Occipital lobe (tissue), 3 donors: ENCODE measurements at places on chromosomes 7 and 10. TPM values are rescaled to one million over a fixed set of nuclear protein-coding genes. Genes with fewer than 3 reads are reported as not detected.

DNA sequence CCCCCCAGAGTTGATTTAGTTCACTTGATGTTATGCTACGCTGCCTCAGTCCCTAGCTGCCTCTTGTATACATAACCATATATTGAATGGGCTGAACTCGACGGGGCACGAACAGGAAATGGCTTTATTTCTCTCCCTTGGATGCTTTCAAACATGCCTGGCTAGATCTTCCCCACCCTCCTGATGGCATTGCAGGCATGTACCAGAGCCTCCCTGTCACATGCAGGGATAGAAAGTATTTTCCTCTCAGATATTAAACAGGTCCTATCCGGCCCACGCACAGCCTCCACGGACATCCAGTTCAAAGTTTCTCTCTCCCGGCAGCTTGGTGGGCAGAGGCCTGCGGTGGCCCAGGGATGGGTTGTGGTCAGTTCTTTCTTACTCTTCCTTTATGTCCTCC, 422.1 kb downstream of the RPS24 start:
- no peak for DNase-seq

GRCh38 chr7:128194533-128195282, 46.4 kb upstream of the LEP start:
- DNase-seq: no peak

DNA sequence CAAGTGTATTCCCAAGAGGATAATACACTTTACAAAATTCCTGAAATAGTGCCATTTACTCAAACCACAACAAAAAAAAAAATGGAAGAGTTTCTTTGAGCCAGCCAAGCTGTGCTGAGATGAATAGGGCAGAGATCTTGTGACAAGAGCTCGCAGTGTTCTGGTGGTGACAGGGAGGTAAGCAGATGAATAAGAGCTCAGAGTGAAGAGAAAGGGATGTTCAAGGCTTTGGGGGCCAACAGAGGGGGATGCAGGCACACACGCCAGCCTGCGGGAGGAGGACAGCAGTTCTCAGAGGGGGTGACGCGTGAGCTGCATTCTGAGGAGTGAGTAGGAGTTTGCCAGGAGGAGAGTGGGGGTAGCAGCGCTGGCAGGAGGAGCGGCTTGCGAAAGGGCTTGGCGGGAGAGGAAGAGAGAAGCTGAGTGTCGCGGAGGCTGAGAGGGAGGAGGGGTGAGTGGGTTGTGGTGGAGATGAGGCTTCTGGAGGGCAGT, 194.4 kb upstream of the IMMP2L start:
- DNase-seq: peak; percentile 89

GRCh38 chr7:127396184-127396583, 3.7 kb upstream of the ZNF800 start:
- DNase-seq: no peak

DNA sequence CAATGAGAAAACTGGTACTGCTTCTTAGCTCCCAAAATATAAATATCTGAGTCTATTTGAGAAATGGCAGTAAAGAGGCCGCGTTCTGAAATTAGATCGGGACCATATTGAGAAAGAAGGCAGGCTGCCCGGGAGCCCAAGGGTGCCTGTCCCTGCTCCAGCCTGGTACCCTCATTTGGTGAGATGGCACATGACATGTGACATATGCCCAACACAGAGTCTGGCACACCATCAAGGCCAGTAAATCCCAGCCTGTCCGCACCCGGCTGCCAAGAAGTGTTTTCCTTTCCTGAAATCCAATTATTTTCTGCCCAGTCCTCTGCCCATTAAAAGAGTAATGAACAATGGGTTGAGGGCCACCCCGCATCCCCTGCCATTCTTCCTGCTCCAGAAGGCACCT, 66.4 kb downstream of the CDH23 start:
- no peak for DNase-seq

GRCh38 chr7:128940494-128941322, 3.0 kb downstream of the IRF5 start:
- DNase-seq: no peak

GRCh38 chr10:20622531-20623211, 274.4 kb downstream of the NEBL start:
- no peak for DNase-seq

DNA sequence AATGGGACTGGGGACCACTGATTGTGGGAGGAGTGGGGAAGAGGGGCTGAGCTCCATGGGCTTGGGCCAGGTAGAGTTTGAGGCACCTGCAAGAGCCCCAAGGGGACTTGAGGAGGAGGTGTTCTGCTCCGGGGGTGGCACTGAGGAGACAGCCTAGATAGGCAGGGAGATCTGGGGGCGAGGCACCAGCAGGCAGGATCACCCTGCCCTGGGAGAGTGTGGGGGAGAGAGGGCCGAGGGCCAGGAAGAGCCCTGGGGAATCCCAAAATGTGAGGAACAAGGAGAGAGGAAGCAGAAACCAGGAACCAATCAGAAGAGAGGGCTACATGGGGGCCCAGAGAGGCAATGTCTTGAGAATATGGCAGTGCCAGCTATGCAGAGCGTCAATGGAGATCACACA, 34.6 kb downstream of the LEP start:
- DNase-seq: no peak

GRCh38 chr7:68107261-68107660, 1110.6 kb downstream of the TYW1 start:
- DNase-seq: no peak

GRCh38 chr10:4456279-4456678, 369.7 kb upstream of the AKR1E2 start:
- no peak for DNase-seq

DNA sequence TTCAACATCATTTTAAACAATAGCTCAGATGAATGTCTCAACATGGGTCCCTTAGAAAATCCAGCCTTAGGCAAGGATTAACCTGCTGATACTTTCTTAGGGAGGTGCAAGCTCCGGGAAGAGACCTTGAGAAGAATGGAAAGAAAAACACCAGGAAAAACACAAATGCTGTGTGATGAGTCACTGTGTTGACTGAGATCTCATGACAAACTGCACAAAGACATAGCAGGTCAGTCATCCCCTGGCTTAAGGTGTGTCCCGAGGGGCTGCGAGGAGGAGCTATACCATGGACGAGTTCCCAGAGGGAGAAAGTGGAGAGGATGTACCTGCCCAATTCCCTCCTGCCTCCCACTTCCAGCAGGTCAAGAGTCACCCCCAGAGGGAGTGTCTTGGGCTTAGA, 98.0 kb downstream of the TEX36 start:
- DNase-seq: no peak

- DNase-seq: no peak
Observed at GRCh38 chr7:99490878-99491277, 9.2 kb downstream of the ZNF394 start.

- DNase-seq: no peak
Observed at GRCh38 chr10:121880895-121881294, 46.9 kb downstream of the ATE1 start.

DNA sequence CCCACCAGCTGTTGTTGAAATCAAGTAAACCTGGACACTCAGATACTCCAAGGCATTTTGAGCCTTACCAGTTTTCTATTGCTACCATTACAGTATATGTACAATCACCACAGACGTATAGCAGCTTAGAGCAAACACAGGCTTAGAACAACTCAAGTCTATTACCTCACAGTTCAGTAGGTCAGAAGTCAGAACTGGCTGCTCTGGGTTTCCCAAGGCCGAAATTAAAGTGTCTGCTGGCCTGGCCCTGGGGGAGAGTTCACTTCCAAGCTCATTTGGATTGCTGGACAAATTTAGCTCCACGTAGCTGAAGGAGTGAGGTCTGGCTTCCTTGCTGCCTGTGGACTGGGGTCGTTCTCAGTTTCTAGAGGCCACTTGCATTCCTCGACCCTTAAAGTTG, 260.1 kb upstream of the LRRN3 start:
- DNase-seq: no peak

- DNase-seq: no peak
Observed at GRCh38 chr10:101007915-101008822, 8.6 kb downstream of the LZTS2 start.

- DNase-seq: no peak
Observed at GRCh38 chr10:34219753-34220548, 595.1 kb downstream of the PARD3 start.

DNA sequence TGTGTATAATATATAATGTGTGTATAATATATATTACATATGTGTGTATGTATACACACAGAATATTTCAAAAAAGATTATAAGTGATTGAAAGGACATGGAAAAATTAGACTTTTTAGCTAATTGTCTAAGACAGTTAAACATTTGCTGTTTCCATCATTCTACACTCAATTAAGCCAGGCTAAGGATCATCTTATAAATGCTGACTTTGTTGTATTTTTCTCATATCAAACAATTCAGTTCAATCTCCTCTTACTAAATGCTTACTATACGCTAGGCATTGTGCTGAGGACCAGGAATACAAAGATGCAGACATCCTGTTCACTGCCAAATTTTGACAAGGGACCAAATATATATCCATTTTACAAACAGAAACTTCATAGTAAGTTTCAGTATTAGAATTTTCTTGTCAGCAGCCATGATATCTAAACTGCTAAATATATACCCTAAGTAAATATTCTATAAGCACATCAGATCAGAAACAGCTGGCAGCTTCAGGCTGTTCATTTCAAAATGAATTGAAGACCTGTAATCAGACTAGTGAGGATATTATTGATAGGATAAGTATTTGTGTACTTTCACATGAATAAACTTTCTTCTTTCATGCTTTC, 10.3 kb upstream of the LRRN3 start:
- no peak for DNase-seq

GRCh38 chr7:13107291-13107690, 419.9 kb downstream of the ARL4A start:
- DNase-seq: no peak

DNA sequence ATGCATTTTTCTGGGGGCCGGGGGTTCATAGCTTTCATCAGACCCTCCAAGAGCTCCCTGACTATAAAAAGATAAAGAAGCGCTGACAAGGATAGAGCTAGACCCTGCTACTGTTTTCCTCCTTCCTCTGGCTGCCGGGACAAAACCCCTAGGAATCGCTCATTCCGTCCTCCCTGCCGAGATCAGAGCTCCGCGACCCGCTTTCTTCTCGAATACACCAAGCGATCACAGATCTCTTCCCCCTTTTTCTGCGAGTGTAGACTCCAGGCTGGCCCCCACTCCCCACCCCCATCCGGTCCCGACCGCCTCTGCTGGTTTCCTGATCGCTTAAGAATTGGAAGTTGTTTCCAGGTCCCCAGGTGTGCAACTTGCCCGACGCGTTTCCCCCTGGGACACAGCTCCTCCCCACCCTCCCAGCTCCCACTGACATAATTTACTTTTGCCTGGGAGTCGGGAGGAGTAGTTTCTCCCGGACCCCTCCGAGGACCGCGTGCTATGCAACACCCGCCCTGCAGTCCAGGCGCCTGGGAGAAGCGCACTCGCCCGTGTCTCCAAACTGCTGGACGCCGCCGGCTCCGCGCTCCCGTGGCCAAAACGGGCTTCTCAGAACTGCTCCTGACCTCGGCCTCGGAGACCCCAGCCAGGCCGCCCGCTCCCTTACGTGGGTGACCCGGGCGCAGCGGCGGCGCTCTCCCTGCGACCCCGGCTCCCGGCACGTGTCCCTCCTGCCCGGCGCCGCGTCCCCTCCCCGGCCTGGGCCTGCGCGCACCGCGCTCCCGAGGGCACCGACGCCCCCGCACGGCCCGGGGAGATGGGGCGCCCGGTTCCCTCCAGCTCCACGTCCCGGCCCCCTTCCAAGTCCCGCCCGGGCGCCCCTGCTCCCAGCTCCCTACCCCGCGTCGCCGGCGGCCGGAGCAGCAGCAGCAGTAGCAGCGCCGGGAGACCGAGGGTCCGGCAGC, 552 bp downstream of the IL15RA start:
- DNase-seq: peak; percentile 42

DNA sequence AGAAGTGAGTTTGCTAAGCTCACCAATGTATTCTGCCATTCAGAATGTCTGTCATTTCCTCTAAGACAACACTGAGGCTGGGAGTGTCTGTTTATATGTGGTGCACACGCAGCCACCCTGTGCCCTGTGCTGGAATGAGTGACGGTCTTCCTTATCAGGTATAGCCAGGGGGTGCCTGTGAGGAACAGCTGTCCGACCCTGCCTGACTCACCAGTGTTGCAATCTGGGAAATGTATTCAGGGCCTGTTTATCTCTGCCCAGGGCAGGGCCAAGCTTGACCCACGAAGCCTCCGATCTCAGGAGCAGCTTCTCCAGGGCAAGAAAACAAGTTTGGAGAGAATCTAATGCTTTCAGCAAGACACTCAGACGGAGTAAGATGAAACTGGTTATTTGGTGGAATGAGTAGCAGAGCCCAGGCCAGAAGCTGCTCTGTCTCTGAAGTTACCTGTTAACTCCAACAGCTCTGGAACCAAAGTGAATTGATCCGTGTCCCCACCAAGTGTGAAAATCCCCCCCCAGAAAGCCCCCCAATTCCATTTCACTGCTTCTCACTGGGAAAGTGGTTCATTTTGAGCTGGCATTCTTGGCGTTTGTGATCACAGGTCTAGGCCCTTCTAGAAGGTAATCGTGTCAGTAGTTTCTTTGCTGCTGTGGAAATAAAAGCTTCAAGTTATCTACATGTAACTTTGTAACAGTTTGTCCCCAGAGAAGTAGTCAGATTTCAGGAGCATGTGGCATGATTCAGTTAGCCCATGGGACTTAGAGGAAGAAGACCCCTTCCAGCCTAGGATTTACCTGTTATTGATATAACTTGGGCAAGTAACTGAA, 6.1 kb upstream of the UBE2H start:
- DNase-seq: no peak

Gene UBE2D4
- total RNA-seq: 11.4 TPM

Gene ABCB4
- 0.47 TPM for total RNA-seq

Gene IKZF1
- total RNA-seq: 2.3 TPM

Gene CALML5
- total RNA-seq: not detected

Gene VAX1
- total RNA-seq: 1.2 TPM

Gene PNLIPRP3
- total RNA-seq: not detected

Gene FFAR4
- not detected for total RNA-seq

Gene EPHB6
- 55.8 TPM for total RNA-seq

Gene FGFBP3
- 29.8 TPM for total RNA-seq

Gene TMEM168
- 36.3 TPM for total RNA-seq

Gene TAF6
- 17.8 TPM for total RNA-seq

Gene CADPS2
- 20.9 TPM for total RNA-seq

Gene GDF2
- not detected for total RNA-seq
